Sciatic nerve (tissue), 2 donors: ENCODE measurements at places on chromosomes 11 and 22. TPM values are rescaled to one million over a fixed set of nuclear protein-coding genes. Genes with fewer than 3 reads are reported as not detected.

HEPN1 gene
- total RNA-seq = not detected

MCHR1 gene
- 0.76 TPM for total RNA-seq

OR5A1 gene
- not detected for total RNA-seq

MRGPRE gene
- total RNA-seq = not detected

CRYAB gene
- total RNA-seq = 1,238 TPM

DNA sequence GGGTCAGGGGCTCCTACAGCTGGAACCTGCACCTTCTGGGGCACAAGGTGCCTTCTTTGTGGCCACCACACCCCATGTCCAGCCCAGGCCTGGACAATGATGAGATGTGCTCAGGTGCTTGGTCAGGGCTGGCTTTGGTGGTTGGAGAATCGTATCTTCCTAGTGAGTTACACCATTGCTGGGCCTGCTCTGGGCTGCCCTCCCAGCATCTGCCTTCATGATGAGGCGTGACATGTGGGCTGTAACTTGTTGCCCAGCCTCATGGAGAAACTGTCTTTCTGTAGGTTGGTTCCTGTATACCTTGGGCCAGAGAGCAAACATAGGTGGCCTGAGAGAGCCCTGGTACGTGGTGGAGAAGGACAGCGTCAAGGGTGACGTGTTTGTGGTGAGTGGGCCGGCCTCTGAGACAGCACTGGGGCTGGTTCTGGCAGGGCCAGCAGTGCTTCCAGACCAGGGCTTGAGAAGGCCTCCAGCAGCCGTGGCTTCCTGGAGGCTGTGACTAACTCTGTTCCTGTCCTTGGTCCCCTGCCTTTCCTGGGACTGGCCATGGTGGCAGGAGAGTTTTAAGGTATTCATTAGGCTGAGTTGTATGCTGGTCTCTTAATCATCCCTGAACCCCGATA, 18.1 kb downstream of the TRMU start:
- DNase-seq = no peak

- DNase-seq = no peak
These were observed 55.8 kb upstream of the RRAS2 start for GRCh38 chr11:14414470-14415461.

DNA sequence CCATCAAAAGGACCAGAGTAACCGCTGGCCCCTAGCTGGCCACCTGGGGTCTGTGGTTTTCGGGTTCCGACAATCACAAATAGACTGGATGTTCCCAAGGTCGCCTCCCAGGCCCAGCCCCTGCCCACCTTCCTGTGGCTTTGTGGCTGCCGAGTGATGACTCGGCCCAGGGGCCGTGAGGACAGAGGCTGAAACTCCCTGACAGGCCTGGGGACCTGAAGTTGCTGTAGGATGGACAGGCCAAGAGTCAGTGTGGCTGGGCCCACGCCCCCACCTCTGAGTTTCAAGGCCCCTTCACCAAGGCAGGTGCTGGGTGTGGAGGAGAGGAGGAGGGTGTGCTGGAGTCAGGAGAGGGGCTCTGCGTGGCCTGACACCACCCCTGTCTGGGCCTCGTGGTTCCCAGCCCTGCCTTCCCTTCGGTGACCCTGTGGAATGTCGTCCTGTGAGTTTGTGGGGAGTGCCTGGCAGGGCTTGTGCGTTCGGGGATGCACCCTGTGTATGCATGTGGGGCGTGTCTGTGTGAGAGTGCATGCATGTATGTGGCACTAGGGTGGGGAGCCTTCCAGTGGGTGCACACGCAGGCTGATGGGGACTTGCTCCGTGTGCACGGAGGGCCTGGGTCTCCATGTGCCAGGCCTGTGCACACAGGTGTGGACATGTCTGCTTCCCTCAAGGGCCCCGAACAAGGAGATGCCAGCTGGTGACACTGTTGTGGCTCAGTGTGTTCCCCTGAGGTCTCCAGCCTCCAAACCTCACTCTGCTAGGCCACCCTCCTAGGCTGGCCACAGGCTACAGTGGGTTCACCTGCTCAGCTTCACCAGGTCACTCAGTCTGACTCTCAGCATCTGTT, 8.4 kb upstream of the MGAT3 start:
- DNase-seq = no peak

DNA sequence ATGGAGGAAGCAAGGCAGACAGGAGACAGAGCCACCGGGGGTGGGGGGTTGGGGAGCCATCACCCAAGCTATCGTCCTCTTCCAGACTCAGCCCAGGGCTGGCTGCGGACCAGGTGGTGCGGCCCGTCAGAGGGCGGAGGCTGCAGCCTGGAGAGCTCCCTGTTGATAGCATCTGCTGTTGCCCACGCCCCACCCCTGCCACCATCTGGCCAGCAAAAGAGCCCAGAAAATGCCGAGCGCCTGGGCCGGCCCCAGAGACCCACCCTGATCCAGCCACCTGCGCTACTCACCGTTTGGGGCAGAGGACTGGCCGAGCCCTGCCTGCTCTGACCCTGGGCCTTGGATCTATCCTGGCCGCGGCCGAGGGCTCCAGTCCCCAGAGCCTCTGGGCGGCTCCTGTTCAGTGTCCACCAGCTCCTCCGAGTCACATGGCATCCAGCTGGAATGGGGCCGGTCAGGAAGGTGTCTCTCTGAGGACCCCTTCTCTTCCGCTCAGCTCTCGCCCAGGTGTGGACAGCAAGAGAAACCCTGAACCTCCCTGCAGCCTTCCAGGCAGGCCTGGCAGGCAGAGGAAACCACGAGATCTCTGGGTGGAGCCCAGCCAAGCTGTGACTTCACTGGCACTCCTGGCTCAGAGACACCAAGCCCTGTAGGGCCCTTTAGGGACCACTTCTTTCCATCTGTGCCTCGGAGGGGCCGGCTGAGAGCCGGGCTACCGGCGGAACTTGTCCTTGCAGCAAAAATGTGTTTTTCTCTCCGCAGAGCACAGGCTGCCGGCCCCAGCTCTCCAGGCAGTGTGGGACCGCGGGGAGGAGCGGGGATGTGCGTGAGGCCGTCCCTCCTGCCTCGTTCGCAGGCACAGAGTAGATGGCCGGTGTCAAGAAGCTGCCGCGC, at the start of gene MRGPRE:
MRGPRE (minus strand) TSS at position 567 of the 894 bp plus-strand sequence. CDS start 3,618 bp downstream, outside the sequence.
- peak; percentile 63 for DNase-seq

DNA sequence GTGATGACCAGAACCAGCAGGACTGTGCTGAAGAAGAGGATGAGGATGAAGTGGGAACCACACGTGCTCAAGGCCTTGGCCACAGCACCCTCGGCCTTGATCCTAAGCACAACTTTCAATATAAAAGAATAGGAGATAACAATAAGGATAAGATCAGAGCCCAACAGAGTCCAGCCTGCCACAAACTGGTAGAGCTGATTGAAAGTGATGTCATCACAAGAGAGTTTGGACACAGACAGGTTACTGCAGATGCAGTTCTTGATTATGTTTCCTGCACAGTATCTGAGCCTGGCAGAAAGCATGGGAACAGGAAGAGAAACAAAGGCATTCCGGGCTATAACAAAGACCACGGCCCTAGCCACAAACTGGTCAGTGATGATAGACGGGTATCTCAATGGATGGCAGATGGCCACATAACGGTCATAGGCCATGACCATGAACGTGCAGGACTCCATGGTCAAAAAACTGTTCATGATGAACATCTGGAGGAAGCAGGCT, 4.5 kb downstream of the OR56A4 start:
- no peak for DNase-seq

- no peak for DNase-seq
These were observed 203.4 kb downstream of the FAM76B start for GRCh38 chr11:95586155-95586554.

DNA sequence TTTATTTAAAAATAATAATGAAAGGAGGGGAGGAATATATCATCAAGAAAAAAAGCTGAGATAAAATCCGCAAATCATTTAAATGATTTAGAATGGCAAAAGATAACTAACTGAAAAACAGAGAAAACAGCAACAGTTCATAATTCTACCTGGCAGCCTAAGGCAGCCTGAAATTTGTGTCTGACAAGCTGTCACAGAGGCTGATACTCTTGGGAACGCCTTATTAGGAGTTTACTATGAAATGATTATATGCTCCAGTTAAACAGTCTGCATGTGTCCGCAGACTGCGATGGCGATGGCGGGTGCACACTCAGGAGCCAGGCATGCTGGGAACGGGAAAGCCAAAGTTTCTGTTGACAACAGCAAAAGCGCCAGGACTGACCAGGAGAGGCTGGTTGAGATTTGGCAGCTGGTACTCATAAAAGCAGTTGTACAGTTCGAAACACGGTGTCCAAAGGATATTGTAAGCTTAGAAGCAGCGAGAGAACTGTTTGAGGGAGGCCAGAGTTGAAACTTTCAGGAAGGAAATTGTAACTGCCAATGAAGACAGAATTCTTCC, 172.9 kb upstream of the MPPED2 start:
- no peak for DNase-seq

DNA sequence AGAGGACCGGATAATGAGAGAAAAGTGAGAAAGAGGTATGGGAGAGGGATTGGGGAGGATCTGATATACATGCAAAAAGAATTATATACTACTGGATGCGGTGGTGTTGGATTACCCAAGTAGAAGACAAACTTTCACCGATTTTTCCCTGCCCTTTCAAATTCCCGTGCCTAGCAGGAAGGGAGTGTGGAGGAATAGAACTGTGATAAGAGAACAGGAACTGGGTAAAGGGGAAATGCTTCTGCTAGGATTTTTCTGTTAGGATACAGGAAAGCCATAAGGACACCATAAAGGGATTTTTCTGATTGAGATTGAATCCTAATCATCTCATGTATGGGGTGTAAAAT, 480 bp upstream of the MTMR2 start:
- DNase-seq = no peak

DNA sequence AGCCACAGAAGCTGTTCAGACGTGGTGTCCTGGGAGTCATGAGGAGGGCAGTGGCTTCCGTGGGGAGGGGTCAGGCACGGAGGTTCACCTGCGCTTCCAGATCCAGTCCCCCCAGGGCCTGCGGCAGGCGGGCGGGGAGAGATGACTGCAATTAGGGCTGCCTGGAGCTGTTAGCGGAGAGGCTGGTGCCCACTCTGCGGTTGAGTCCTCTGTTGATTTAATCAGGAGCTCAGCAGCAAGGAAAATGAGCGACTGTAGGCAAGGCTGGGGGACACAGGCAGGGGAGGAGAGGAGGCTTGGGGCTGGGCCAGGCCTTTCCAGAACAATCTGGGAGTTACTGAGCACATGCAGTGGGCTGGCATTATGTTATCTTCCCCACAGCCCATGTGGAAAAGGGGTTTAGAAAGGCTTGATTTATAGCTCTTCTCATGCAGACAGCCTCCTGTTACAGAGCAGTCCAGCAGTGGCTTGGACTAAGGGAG, 13.1 kb downstream of the PLCB3 start:
- no peak for DNase-seq

DNA sequence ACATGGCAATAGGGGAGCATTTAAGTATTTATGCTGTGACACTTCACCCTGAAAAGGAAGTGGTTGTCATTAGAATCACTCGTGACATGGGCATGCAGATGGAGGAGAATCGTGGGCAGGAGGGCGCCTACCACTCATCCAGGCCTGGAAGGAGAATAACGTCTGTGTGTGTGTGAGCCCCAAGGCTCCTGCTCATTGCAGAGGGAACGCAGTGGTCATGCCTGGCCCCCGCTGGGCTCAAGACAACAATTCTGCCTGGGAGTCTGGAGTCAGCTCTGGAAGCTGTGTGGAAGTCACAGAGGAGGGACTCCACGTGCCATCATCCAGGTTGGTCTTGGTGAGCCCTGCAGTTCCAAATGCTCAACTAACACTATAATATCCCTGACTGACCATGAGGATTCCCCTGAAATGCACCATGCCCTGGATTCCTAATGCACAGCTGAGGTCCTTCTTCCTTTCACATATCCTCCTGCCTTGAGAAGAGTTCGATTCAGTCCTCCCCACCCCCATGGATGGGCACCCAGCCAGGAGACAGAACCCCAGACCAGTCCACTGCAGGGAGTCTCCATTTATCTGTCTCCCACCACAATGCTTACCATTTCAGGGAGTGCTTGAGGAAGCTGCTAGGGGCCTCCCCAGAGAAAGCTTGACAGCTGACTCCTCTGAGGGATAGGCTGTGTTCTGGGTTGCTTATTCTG, 446.9 kb upstream of the B3GAT1 start:
- DNase-seq = no peak

DNA sequence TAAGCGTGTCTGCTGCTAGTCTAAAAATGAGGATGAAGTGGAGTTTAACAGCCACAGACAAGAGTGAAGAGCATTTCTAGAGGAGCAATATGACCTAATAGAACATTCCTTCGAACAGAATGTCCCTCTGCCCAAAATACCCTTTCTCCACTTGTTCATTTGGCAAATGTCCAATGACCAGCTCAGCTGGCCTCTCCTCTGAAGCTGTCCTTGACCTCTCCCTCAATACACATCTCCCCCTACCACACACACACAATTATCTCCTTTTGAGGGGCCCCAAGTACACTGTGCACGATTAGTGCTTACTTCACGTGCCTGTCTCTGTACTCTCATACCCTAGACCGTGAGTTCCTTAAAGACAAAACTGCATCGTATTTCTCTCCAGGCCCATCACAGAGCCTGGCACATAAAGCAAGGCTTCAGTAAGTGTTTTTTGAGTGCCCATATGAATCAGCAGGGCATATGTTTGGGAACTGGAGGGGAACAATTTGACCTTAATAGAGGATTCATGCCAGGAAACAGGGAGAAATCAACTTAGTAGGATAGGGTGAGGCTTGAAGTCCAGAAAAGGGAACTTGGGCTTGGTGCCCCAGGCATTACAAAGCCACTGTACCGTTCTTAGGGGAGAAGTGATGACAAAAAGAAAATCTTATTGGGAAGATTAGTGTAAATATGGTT, 18.1 kb upstream of the NCAM1 start:
- no peak for DNase-seq

DNA sequence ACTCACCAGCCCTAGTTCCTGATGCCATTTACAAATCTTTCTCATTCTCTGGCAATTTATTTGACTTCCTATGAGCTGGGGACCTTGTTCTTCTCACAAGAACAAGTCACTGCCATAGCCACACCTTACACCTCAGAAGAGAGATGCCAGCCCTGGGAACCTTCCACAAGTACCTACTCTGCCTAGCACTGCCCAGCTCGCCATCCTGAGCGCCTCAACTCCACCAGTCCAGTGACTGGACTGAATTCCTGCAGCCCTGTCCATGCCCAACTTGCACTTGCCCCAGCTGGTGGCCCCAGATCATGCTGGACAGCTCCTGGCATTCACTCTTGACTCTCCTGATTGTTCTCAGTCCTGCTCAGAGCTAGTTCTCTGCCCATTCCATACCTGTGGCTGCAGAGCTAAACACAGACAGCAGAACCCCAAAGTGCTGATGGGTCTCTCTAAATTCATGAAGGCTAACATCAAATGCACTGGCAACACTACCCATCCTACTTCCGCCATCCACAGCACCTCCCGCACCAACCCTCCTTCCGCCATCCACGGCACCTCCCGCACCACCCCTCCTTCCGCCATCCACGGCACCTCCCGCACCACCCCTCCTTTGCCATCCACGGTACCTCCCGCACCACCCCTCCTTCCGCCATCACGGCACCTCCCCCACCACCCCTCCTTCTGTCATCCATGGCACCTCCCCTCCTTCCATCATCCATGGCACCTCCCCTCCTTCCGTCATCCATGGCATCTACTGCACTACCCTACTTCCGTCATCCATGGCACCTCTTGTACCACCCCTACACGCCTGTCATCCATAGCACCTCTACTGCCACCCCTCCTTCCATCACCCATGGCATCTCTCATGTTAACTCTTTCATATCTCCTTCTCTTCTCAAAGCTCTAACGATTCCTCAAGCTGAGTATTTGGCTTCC, 23.6 kb upstream of the SLC25A1 start:
- DNase-seq = no peak
